HT1080 (cell line): ENCODE measurements at places on chromosomes 1 and 21.

- no peak for DNase-seq
Observed at GRCh38 chr1:19484798-19485361, 459 bp downstream of the CAPZB start.

- no peak for DNase-seq
Observed at GRCh38 chr1:153231785-153232184, 14.4 kb downstream of the PRR9 start.

DNA sequence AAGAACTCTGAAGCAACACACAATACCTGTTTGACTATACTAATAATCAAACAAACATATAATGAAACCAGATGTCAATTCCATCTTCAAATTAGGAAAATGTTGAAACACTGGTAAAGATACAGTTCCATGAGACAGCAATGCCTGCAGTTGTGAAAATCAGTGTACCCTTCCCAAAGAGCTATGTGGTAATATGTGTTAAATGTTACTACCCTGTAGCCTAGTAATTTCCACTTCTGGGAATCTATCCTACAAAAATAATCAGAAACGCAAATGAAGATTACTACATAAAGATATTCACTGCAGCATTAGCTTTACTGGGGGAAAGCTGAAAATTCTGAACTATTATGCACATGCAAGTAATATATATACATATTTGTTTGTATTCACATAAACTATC is 16.9 kb downstream of the GLIS1 start:
- DNase-seq: no peak

GRCh38 chr1:89870998-89871397 is 50.2 kb downstream of the LRRC8D start:
- no peak for DNase-seq

- DNase-seq: peak; percentile 60
Observed at GRCh38 chr1:187001198-187001889, 172.6 kb downstream of the PLA2G4A start.
